ENCODE measurements at places on chromosomes 11 and 22.

DNA sequence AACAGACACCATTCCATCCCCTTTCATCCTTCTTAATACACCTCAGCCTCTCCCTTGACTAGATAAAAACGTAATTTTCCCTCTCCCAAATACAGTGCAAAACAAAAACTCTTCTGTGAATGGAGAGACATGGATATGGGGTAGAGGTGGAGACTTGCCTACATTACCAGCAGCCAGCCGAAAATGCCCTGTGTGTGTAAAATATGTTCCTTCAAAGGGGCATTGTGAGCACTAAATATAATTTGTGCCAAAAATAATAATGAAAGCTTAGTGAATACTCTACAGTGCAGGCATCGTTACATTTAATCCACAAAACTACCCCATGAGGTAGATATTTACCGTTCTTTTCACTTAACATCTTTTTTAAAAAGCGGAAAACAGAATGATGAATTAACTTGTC lies 1.0 kb upstream of the TRIM44 start:
- DNase-seq = no peak

- no peak for DNase-seq
Observed at GRCh38 chr11:121240650-121241303, 51.8 kb upstream of the SC5D start.

DNA sequence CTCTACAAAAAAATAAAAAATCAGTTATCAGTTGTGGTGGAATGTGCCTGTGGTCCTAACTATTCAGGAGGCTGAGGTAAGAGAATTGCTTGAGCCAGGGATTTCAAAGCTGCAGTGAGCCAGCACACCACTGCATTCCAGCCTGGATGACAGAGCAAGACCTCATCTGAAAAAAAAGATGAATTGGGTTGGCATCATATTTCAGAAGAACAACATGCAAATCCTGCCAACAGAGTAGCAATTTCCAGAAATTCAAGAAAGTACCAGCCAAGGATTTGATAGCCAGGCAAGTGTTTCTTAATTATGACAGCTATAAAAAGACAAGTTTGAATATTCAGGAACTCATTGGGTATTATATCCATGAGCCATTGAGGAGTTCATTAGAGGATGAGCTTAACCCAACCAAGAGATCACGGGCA lies 75.2 kb downstream of the USP47 start:
- no peak for DNase-seq

DNA sequence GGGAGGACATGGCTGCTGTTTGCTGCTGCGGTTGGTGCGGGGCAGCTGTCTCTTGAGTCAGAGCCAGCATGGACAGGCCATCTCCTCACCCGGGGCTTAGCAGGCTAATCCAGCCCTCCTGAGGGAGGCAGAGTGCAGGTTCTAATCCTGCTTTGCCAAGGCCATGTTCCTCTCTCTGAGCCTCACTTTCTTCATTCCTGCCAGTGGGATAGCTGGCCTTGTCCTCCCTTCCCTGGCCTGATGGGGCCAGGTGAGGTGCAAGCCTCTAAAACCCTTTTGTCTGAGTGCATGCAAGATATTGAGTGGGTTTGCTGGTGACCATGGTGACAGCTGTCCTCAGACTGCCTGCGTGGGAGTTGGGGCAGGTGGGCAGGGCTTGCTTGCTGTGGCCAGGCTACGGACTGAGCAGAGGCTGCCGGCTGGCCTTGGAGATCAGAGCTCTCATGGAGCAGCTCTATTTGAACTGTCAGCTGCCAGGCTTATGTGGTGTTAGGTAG lies 3.6 kb downstream of the USP35 start:
- no peak for DNase-seq

DNA sequence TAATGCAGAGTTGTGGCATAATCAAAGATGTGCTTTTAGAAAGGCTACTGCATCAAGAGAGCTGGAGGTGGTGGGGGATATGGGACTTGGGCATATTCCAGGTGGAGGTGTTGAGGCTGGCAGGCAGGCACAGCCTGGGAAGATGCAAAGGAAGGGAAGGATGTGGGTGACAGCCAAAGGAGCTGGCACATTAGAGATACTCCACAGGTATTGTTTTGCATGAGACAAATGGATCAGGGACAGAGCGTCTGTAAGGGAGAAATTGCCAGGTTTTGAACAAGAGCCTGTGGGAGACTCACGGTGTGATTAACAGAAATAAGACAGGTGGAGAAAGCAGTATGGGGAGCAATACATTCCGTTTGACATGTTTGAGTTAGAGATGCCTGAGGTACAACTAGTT lies 263.7 kb downstream of the NELL1 start:
- DNase-seq = no peak

GRCh38 chr11:80414181-80415165 lies 973.6 kb upstream of the TENM4 start:
- no peak for DNase-seq

- no peak for DNase-seq
Observed at GRCh38 chr11:103433386-103434072, 324.3 kb downstream of the DYNC2H1 start.

DNA sequence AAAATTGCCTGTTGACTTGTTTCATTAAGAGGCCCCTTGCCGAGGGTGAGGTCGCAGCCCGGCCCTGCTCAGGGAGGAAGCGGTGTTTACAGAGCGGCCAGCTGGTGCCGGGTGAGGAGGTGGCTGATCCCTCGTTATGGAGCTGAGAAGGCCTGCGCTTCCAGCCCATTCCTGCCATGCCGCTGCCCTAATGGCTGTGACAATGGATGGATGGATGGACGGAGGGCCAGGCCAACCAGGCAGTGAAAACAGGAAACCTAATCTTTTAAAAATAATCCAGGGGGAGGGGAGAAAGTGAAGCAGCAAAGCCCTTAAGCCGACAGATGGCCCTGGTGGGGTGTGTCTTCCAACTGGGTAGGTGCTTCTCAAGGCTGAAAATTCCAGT lies 38.5 kb downstream of the BCR start:
- no peak for DNase-seq

GRCh38 chr11:66014804-66015453 lies 3.1 kb downstream of the CST6 start:
- DNase-seq = no peak

- no peak for DNase-seq
Observed at GRCh38 chr11:1570001-1570453, 2.0 kb downstream of the DUSP8 start.

DNA sequence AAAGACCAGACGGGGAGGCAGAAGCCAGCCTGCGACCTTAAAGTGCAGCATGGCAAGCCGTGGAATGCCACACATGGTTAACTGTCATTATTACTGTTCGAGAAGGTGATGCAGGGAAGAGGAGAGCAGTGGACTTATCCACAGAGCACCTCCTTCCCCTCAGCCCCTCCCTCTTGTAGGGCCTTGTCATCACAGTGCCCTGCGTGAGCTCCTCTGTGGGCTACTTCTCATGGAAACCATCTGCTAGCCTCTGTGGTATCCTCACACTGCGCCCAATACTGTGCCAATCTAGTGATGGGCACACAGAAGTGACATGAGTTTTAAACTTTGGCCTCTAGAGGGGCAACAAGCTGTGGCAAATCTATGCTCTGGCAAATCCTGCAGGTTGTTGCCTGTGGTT lies 18.2 kb upstream of the CCDC134 start:
- no peak for DNase-seq

- DNase-seq = peak; percentile 61
Observed at GRCh38 chr11:121452609-121453150, at the start of gene SORL1-AS1. SORL1-AS1 (minus strand) TSS chr11:121452967.

DNA sequence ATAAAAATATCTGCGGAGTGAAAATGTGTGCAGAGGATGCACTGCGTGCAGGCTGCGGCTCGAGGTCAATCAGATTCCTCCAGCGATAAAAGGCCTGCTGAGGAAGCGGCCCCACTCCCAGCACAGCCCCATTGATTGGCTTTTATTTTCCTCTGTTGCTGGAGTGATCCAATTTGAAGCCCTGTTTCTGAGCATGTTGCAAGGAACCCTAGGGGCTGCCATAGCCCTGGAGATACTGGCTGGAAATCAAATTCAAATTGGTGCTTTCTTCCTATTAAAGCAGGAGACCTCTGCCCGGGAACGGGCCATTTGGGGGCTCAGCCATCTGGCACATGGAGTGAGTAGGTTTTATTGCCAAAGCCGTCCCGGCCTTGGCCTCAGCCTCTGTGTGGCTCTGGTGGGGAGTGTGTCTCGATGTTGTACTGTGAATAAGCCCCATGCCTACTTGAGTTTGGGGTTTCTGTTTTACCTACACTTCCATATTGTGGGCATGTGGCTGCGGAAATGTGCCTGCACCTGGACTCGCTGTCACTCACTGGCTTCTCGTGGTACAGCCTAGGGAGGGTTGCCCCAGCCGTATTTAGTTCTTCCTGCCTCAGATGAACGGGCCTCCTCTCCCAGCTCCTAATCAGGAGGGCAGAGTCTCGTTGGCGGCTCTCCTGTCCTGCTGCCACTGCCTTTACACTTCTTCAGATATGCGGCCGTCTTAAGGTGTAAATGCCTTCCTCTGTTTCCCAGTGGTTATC lies 25.6 kb downstream of the PARVB start:
- no peak for DNase-seq

GRCh38 chr11:17564687-17565042 lies 17.6 kb downstream of the OTOG start:
- no peak for DNase-seq

DNA sequence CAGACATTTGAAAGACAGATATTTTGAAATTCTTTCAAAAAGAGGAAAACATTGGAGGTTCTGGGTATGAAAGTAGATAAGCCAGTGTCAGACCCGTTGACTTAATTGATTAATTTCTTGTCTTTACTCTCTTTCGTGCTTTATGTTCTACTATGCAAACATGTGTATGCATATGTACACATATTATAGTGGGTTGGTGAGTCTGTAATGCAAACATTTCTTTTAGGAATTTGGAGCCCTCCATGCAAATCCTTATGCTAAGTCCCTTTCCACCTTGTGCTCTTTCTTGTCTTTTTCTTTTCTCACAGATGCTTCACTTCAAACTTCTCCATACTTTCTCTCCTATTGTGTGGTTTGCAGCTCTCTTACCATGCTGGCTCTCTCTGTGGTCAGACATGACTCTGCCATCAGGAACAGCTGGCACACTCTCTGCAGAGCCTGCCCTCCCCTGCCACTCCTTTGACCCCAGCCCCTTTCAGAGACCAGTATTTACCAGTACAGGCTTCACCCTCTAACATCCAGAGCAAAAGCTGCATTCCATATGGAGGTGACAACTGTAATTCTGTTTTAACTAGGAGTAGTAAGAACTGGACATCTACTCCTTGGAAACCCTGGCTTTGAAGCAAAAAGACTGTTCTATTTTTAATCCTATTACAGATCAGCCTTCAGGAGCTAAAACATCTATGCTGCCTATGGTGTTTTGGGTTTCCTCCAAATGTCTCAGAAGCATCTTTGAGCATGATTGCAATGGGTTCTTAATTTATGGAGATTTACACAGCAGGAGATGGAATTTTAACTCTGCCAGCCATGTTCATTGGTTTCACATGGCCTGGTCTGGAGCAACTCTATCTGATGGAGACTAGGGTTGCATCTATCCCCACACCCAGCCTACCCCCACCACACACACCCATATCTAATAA lies 386.9 kb upstream of the FAT3 start:
- DNase-seq = no peak

DNA sequence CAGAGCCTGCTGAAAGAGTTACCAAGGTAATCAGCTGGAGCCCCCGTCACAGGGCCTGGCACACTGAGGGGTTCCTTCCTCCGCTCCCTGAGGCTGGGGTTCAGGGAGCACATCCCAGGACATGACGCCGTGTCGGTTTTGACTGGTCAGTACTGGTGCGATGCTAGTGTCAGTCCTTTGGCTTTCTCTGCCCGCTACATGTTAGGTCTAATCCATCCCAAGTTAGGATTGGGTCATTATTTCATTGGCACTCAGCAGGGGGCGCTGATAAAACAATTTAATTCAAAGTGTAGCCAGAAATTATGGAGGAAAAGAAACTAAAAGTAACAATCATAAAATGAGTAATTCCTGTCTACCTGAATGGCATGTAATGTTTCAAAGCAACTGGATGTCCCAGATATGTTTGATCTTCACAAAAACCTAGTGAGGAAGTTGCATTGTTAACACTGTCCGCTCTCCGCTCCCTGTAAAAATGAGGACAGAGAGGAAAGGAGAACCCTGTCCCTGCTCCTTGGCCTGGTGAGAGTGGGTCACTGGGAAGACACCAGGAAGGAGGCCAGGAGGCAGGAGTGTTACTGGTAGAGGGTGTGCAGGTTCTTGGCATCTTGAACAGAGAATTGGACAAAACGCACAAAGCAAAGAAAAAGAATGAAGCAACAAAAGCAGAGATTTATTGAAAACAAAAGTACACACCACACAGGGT lies 27.1 kb downstream of the TSKU start:
- peak; percentile 36 for DNase-seq

GRCh38 chr22:49236541-49237075 lies 591.1 kb downstream of the BRD1 start:
- DNase-seq = no peak

GRCh38 chr11:24567380-24567779 lies 70.5 kb downstream of the LUZP2 start:
- DNase-seq = no peak

- DNase-seq = no peak
Observed at GRCh38 chr11:43285826-43286225, 26.0 kb upstream of the API5 start.

GRCh38 chr11:6438979-6439571 lies 1.7 kb downstream of the HPX start:
- no peak for DNase-seq

DNA sequence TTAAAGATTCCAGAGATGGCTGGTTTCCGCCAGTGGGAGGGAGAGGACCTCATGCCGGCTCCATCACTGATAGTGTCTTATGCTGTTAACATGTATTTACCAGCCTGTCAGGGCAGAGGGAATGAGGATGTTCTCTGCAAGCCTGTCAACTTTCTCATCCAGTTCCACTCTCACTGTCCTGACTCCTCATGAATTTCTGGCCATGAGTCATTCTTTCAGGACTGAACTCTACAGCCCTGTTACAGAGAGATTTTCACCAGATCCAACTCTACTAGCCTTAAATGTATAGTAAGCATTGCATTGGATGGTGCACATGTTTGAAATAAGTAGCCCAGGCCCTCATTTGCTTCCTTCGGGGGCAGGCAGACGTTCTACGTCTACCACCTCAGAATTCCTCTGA lies 387.7 kb downstream of the TMEM135 start:
- DNase-seq = no peak

DNA sequence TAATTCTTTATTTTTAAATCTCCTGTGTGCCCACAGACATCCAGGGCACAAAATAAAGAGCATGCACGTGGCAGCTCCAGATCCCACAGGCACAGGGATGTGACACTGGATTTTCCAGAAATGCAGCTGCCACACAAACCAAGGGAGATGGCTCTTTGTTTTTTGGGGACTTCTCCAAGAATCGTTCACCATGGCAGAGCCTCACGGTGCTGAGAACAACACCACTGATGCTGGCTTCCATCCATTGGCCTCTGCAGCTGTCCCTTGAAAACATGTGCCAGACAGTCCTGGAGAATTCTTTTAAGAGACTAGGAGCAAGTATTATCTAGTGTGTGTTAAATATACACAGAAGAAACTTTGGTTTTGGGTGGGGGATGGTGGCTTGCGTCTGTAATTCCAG lies 108.4 kb upstream of the SLC22A12 start:
- no peak for DNase-seq
